Stimulated activated CD4-positive, alpha-beta T cell treated with anti-CD3 and anti-CD28 coated beads, Interleukin-4, amount 100 ng/mL, for 24 hours (primary cell): ENCODE measurements at places on chromosomes 7 and 10.

DNA sequence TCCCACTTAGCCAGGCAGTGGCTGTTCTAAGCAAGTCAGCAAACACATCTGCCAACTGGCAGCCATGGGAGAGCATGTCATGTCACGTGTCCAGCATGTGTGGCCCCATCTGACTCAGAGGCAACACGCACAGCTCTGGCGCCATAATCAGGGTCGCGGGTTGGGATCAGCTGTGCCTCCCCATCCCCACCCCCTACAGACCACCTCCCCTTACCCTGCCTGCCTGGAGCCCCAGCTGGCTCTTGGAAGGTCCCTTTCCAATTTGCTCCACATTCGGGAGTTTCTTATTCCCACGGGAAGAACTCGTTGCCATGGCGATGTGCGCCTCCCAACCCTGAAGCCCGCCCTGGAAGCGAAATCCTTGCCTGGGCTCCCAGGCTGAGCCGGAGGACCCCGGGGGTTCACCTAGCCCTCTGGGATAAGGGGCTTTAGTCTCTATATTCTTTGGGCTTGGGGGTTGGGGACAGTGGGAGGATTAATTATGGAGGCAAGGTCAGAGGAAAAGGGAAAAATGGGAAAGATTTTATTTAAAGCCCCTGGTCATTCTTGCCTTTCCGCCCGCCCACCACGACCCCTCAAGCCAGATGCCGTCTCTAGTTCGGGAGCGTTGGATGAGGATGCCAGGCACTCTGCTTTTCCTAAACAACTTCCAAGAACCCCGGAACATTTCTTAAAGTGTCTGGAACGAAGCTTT lies 283.7 kb downstream of the ZEB1 start:
- DNase-seq, result no peak

GRCh38 chr10:124939290-124939689 lies 2.6 kb upstream of the ZRANB1 start:
- DNase-seq, result no peak

- DNase-seq, result no peak
Measured at GRCh38 chr7:101116898-101117297, 10.0 kb upstream of the SERPINE1 start.

GRCh38 chr7:127771707-127772106 lies 119.7 kb downstream of the SND1 start:
- DNase-seq, result no peak

GRCh38 chr7:25118048-25118753 lies 6.9 kb downstream of the CYCS start:
- DNase-seq, result no peak

GRCh38 chr10:4673279-4674040 lies 152.5 kb upstream of the AKR1E2 start:
- no peak for DNase-seq

GRCh38 chr10:75532253-75532924 lies 101.0 kb downstream of the LRMDA start:
- DNase-seq, result no peak

GRCh38 chr7:25187932-25188331 lies 40.4 kb downstream of the NPVF start:
- no peak for DNase-seq

DNA sequence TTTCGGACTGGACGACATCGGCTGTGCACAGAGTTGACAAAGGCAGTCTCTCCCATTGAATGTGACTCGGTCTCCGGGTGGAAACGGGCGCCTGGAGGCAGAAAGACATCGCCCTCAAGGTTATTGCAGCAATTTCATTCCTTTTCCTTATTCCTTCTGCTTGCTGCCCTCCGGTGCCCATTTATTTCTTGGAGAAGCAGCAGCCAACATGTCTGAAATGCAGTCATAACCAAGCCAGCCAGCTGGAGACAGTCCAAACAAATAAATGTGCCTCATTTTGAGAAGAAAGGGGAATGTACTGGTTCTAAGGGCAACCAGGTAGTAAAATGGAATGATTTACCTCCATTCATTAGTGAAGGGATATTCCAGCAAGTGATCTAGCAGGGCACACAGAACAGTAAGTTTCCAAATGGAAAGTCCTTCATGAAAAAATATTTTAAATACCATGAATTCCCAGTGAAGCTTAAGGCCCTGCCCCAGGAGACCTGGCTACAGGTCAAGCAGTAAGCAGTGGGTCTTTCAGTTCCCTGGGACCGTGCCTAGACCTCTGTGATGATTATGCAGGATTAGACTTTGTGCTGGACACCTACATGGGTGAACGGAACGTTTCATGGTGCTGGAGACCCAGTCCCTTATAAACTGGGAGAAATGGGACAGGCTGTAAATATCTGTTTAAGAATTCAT lies 86.6 kb downstream of the ABLIM1 start:
- no peak for DNase-seq

DNA sequence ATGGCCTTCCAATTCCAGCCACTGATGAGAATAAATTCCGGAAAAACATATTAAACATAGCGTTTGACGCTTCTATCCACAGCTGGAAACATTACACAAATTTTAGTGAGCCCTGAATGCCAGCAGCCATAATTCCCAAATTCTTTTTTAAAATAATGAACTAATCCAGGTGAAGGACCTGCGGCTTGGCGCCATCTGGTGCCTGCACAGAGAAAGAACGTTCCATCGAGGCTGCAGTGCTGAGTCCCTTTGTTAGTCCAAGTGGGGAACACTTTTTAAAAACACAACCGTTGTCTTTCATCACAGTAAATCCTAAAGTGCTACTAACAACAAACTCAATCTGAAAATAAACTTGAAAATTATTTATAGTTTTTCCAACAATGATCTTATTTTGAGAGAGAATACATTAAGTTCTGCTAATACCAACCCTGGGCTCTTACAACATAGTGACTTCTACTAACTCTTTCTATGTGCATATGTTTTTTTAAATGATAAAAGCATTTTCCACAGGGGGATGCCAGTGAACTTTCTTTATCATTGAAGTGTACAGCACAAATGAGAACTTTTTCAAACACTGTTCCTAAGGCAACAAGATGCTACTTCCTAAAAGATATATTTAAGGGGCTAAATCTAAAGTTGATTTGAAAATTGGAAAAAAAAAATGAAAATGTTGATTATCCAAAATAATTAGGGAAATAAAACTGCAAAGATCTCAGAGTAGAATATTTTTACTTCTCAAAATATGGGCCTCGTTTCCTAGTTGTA lies 166.9 kb upstream of the RNF32 start:
- DNase-seq, result peak; percentile 10

- no peak for DNase-seq
Measured at GRCh38 chr10:50381642-50382041, 130.3 kb upstream of the ASAH2 start.

- DNase-seq, result no peak
Measured at GRCh38 chr10:4846775-4847174, 20.8 kb downstream of the AKR1E2 start.

GRCh38 chr7:155168597-155169480 lies 98.7 kb downstream of the HTR5A start:
- no peak for DNase-seq

DNA sequence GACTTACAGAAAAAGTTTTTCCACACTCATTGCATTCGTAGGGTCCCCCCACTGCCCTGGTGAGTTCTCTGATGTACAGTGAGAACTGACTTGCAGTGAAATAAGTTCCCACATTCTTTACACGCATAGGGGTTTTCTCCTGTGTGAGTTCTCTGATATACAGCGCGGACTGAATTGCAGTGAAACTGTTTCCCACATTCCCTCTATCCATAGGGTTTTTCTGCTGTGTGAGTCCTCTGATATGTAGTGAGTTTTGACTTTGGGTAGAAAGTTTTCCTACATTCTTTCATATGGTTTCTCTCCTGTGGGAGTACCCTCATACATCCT lies 147.0 kb downstream of the GLRX3 start:
- no peak for DNase-seq
